ENCODE measurements at places on chromosomes 12 and 14. TPM values are rescaled to one million over a fixed set of nuclear protein-coding genes. Genes with fewer than 3 reads are reported as not detected.

The ACVRL1 gene
- total RNA-seq: 11.5 TPM

The SLC5A8 gene
- not detected for total RNA-seq

The EID3 gene
- total RNA-seq: 14.4 TPM

The ATG2B gene
- total RNA-seq: 43.0 TPM

The ADAM21 gene
- not detected for total RNA-seq

The MIP gene
- total RNA-seq: not detected

The USP44 gene
- under 0.01 TPM for total RNA-seq

DNA sequence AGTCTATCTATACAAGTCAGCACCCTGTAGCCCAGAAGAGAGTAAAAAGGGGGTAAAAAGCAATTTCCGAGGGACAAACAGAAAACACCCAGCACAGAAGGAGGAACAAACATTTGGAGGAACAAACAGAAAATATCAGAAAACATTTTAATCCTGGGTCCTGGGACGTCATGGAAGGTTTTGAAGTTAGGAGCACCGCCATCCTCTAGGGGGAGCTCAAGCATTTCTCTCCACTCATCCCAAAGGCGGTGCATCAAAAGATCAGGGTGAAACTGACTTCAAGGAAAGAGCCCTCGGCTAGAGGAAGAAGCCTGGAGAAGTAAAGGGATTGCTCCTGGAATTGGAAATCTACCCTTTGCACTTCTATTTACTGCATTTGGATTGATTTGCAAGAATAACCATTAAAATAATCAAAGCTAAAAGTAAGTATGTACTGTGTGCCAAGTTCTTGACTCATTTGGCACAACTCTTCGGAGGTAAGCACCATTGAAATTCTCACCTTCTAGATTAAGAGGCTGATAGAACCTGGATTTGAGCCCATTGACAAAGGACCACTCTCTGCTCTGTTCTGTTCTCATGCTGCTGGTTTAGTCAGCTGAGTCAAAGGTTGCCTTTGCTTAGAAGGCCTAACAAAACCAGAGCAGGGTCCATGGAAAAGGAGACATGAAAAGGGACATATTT, 17.2 kb upstream of the POC1B start:
- H3K36me3 ChIP-seq: no peaks in the 10 kb centered on the region
- DNase-seq: peak; percentile 68
- H3K27me3 ChIP-seq: no peaks in the 10 kb centered on the region
- no peak overlapping the region for H3K4me3 ChIP-seq
- H3K4me1 ChIP-seq: peaks cover 23% of the 10 kb centered on the region

GRCh38 chr14:61342932-61343331, 21.6 kb downstream of the PRKCH start:
- H3K4me3 ChIP-seq: no peak overlapping the region
- no peaks in the 10 kb centered on the region for H3K4me1 ChIP-seq
- no peak for DNase-seq
- H3K36me3 ChIP-seq: no peaks in the 10 kb centered on the region
- peaks cover 3% of the 10 kb centered on the region for H3K27me3 ChIP-seq

DNA sequence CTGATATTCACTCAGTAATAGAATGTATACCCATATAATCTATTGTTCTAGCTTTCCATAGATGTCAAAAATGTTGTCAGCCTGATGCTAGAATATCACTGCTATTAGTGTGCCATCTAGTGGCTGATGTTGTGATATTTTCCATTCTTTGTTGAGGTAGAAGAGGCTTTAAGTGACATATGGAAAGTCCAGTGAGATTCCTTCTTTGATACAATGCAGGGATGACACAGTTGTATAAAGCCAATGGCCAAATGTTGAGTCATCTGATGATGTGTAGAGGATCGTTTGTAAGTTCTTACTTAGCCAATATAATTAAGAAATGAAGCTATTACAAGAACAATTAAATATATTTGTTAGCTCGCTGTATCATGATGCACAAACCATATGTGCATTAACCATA, 58.1 kb upstream of the PCED1B start:
- H3K27me3 ChIP-seq: no peaks in the 10 kb centered on the region
- H3K27ac ChIP-seq: peak overlapping the region; percentile 66
- no peaks in the 10 kb centered on the region for H3K36me3 ChIP-seq

GRCh38 chr12:57813971-57814772, 4.4 kb downstream of the AVIL start:
- peak overlapping the region; percentile 4 for H3K4me3 ChIP-seq
- no peak overlapping the region for H3K27ac ChIP-seq
- H3K4me1 ChIP-seq: peaks cover 22% of the 10 kb centered on the region
- H3K36me3 ChIP-seq: peaks cover 17% of the 10 kb centered on the region

GRCh38 chr12:116456330-116457082, 102.7 kb upstream of the MAP1LC3B2 start:
- peak overlapping the region; percentile 50 for H3K4me3 ChIP-seq
- H3K36me3 ChIP-seq: no peaks in the 10 kb centered on the region
- peak; percentile 79 for DNase-seq
- no peaks in the 10 kb centered on the region for H3K27me3 ChIP-seq

DNA sequence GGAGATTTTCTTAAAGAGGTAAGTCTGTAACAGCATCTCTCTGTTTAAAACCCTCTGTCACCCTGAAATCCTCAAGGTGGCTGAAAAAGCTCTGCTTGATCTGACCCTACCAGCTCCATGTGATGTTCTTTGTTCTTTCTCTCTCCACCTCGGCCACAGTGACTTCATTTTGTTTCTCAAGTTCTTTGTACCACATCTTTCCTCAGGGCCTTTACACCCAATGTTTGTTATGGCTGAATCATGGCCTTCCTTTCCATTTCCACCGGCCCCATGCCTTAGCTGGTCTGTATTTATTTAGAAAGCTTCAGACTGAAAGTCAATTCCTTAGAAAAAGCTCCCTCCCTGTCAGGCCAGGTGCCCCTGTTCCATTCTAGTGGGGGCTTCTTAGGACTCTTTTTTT, 431.2 kb downstream of the NAV3 start:
- no peak overlapping the region for H3K27ac ChIP-seq
- H3K27me3 ChIP-seq: no peaks in the 10 kb centered on the region
- no peaks in the 10 kb centered on the region for H3K36me3 ChIP-seq
- H3K4me3 ChIP-seq: no peak overlapping the region
- no peaks in the 10 kb centered on the region for H3K4me1 ChIP-seq

GRCh38 chr14:26261368-26262122, 336.3 kb downstream of the NOVA1 start:
- no peaks in the 10 kb centered on the region for H3K27me3 ChIP-seq
- H3K36me3 ChIP-seq: no peaks in the 10 kb centered on the region
- no peak for DNase-seq
- H3K4me1 ChIP-seq: no peaks in the 10 kb centered on the region
- H3K4me3 ChIP-seq: no peak overlapping the region

GRCh38 chr12:49019443-49020324, 1.1 kb upstream of the PRKAG1 start:
- peaks cover 35% of the 10 kb centered on the region for H3K36me3 ChIP-seq
- no peaks in the 10 kb centered on the region for H3K27me3 ChIP-seq
- peak; percentile 90 for DNase-seq
- H3K4me1 ChIP-seq: peaks cover 18% of the 10 kb centered on the region
- no peak overlapping the region for H3K4me3 ChIP-seq

DNA sequence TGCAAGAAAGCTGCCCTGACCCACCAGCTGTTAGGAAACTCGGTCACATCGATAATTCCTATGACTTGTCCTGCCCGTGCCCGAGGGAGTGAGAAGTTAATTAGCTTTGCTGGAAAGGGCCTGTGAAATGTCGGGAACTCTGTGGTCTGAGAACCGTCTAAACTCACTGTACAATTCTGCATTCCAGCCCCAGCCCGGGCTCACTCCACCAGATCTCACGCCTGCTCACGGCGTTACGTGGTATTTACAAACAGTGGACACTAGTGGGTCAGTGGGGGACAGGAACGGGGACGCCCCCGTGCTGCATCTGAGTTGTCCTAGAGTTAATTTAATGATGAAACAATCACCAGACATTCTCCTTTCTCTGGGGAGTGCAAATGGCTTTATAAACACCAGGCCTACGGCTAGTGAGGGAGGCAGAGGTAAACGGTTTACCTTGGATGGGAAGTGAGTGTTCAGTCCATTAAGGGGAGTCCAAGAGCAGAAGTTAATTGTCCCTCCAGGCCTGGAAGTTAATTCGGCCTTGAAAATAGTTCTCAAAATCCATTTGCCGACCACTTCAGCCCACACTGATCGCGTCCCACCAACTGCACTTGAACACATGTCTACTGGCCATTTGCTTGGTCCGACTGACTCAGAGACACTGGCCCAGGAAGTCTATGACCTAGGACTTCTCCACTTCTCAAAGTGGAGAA, 93.5 kb upstream of the MED13L start:
- H3K36me3 ChIP-seq: no peaks in the 10 kb centered on the region
- no peaks in the 10 kb centered on the region for H3K27me3 ChIP-seq
- H3K27ac ChIP-seq: peak overlapping the region; percentile 82
- DNase-seq: no peak

DNA sequence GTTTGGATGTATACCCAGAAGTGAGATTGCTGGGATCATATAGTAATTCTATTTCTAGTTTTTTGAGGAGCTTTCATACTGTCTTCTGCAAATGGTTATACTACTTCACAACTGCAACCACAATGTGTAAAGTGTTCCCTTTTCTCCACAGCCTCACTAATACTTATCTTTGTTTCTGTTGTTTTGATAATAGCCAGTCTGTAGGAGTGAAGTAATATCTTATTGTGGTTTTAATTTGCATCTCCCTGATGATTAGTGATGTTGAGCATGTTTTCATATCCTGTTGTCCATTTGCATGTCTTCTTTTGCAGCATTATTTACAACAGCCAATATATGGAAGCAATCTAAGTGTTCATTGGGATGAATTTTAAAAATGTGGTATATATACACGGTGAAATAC, 29.9 kb downstream of the GABARAPL1 start:
- H3K27ac ChIP-seq: no peak overlapping the region
- no peaks in the 10 kb centered on the region for H3K27me3 ChIP-seq
- H3K4me3 ChIP-seq: no peak overlapping the region
- DNase-seq: no peak

DNA sequence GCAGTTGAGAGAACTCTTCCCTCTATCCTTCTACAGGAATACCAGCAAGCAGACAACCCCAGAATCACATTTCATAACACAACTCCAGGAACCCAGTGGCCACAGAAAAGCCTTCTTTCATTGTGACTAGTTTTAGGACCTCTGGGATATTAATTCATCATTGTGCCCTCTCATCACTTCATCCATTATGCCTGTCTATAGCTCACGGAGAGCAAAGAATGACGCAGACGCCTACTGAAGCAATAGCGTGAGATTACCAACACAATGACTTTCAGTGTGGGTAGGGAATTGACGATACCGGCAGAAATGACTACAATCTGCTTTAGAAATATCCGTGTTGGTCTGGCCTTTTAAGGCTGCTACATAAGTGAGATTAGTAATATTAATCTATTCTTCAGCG, 158.1 kb upstream of the FOXG1 start:
- no peaks in the 10 kb centered on the region for H3K27me3 ChIP-seq
- H3K4me3 ChIP-seq: no peak overlapping the region
- no peaks in the 10 kb centered on the region for H3K36me3 ChIP-seq
- DNase-seq: no peak
- no peaks in the 10 kb centered on the region for H3K4me1 ChIP-seq

DNA sequence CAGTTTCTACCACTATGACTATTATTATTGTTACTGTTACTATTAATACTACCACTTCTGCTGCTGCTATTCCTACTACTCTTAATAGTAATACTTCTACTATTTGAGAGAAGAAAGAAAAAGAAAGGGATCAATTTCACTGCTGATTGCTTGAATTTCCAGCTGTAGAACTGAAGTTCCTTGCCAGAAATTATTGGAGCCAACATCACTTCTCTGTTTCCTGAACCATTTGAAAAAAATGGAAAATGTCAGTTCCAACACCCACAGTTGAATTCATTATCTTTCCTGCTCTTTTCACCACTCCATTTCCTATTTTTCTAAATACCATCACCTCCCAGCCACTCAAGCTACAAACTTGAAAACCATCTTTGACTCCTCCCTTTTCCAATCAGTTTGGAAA, 54.1 kb upstream of the PIK3C2G start:
- H3K27me3 ChIP-seq: no peaks in the 10 kb centered on the region
- no peak overlapping the region for H3K27ac ChIP-seq
- no peak overlapping the region for H3K4me3 ChIP-seq
- H3K4me1 ChIP-seq: no peaks in the 10 kb centered on the region
- no peaks in the 10 kb centered on the region for H3K36me3 ChIP-seq
- DNase-seq: no peak

- DNase-seq: no peak
- H3K27me3 ChIP-seq: no peaks in the 10 kb centered on the region
- H3K4me3 ChIP-seq: no peak overlapping the region
- H3K36me3 ChIP-seq: no peaks in the 10 kb centered on the region
- no peaks in the 10 kb centered on the region for H3K4me1 ChIP-seq
Measured at GRCh38 chr12:77644915-77645605, 185.6 kb upstream of the NAV3 start.

DNA sequence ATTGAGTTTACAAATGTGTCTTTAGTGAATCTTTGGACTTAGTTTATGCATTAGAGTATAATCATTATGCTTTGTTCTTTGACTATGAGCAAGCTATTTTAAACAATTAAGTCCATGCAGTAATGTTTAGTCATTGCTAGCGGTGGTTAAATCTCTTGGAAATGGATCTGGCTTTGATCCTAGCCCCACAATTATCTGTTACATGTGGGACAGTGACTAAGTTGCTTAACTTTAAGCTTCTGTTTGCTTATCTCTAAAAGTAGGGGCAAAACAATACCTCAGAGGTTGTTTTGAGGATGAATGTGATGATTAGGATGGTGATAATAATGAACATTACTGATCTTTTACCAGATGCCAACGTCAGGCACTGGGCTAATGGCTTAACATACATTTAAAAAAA, 124.2 kb downstream of the NPAS3 start:
- H3K27me3 ChIP-seq: no peaks in the 10 kb centered on the region
- H3K4me1 ChIP-seq: no peaks in the 10 kb centered on the region
- no peak overlapping the region for H3K27ac ChIP-seq
- no peak overlapping the region for H3K4me3 ChIP-seq
- no peak for DNase-seq
- H3K36me3 ChIP-seq: no peaks in the 10 kb centered on the region

- peak overlapping the region; percentile 31 for H3K27ac ChIP-seq
- H3K4me1 ChIP-seq: peaks cover 36% of the 10 kb centered on the region
- H3K27me3 ChIP-seq: no peaks in the 10 kb centered on the region
- H3K4me3 ChIP-seq: no peak overlapping the region
- peak; percentile 92 for DNase-seq
Measured at GRCh38 chr14:75123991-75124390, 2.9 kb downstream of the NEK9 start.

GRCh38 chr12:1046727-1047126, 55.7 kb downstream of the ERC1 start:
- H3K4me1 ChIP-seq: peaks cover 19% of the 10 kb centered on the region
- H3K4me3 ChIP-seq: no peak overlapping the region
- no peaks in the 10 kb centered on the region for H3K27me3 ChIP-seq
- H3K27ac ChIP-seq: no peak overlapping the region

DNA sequence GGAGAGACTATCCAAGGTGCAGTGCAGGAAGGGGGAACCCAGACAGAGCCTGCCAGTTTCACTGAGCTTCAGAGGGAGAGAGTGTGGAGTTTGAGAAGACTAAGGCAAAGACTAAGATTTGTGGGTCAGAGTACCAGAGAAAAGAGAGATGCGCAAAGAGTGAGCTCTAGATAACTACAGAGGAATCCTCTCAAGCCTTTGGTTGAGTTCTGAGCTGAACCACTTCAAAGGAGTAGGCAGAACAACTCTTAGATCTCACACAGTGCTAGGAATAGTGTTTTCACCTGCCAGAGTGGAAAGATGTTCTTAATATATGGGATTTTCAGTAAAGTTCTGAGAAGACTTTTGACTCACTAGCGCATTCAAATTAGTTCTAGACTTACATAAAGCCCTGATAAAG, 10.7 kb upstream of the M6PR start:
- H3K27ac ChIP-seq: no peak overlapping the region
- H3K27me3 ChIP-seq: no peaks in the 10 kb centered on the region
- no peak overlapping the region for H3K4me3 ChIP-seq
- H3K36me3 ChIP-seq: no peaks in the 10 kb centered on the region
- DNase-seq: no peak
